ENCODE measurements at places on chromosomes 1 and 21.

DNA sequence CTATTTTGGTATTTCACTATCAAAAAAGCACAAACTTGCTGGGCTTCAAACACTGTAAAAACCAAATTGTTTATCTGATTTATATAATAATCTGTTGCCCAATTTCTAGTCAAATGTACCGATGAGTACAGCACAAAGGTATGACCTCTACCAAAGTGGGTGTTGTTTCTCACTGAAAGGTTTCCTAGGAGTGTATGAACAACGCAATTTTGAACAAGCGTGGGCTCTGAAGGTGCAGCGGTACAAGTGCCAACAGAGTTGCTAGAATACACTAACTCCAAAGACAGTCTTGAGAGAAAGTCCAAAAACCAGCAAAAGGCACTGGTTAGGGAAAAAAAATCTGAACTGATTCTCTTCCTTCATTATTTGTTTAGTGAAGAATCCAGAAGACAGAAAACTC, 130.4 kb downstream of the ATP1B1 start:
- no peak for DNase-seq

GRCh38 chr1:20402585-20403422, 83.2 kb downstream of the CAMK2N1 start:
- DNase-seq: no peak

- DNase-seq: peak; percentile 73
These were observed 46.1 kb upstream of the BACE2 start for GRCh38 chr21:41121785-41122415.

GRCh38 chr1:189669846-189670245, 807.8 kb downstream of the BRINP3 start:
- no peak for DNase-seq

DNA sequence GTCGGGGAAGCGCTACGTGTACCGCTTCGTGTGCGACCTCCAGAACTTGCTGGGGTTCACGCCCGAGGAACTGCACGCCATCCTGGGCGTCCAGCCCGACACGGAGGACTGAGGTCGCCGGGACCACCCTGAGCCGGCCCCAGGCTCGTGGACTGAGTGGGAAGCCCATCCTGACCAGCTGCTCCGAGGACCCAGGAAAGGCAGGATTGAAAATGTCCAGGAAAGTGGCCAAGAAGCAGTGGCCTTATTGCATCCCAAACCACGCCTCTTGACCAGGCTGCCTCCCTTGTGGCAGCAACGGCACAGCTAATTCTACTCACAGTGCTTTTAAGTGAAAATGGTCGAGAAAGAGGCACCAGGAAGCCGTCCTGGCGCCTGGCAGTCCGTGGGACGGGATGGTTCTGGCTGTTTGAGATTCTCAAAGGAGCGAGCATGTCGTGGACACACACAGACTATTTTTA, 17.1 kb downstream of the ETS2 start:
- no peak for DNase-seq

- DNase-seq: no peak
These were observed 8.2 kb upstream of the RNF223 start for GRCh38 chr1:1082239-1082775.

- DNase-seq: no peak
These were observed 324.4 kb downstream of the MATN1 start for GRCh38 chr1:30399026-30399425.

GRCh38 chr1:46008585-46008984, 123.8 kb downstream of the PIK3R3 start:
- no peak for DNase-seq

DNA sequence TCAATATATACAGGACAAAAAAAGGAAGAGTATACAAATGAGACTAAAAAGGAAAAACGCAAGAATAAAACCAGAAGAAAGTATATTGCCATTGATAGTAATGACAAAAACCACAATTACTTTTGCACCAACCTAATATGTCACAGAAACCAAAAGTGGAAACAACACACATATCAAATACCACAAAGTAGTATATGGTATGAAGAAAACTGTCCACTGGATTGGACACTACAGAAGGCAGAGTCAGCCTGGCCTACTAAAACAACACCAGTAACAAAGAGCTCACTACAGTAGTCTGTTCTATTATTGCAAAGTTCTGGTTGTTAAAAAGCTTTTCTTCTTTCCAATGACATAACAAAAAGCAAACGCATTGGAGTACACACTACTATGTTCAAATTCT, 17.7 kb downstream of the TESK2 start:
- no peak for DNase-seq

GRCh38 chr1:72482736-72483413, 200.5 kb upstream of the NEGR1 start:
- no peak for DNase-seq

DNA sequence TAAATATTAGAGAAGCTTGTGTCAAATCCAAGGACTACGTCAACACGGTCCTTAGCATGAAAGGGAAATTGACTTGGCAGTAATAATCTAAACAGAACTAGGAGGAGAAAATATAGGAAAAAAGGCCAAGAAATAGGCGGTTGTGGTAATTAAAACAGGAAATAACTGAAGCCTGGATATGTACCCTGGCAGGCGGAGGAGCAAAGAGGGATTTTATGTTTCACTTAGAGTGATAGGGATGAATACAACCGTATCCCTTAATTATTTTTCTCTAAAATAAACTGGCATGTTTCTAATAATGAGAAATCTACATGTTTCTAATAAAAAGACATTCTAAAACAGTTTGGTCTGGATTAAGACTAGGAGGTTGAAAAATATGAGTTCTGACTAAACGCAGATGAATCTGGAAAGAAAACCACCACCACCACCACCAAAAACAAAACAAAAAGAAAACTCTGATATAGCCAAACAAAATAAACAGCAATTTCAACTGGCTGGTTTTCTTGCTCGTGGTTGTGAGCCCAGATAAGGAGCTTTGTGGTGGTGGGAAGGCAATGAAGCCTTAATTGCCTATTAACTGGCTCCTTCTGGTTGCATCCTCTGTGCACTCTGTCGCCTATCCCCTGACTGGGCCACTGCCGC, 334.2 kb upstream of the SNX7 start:
- DNase-seq: no peak

DNA sequence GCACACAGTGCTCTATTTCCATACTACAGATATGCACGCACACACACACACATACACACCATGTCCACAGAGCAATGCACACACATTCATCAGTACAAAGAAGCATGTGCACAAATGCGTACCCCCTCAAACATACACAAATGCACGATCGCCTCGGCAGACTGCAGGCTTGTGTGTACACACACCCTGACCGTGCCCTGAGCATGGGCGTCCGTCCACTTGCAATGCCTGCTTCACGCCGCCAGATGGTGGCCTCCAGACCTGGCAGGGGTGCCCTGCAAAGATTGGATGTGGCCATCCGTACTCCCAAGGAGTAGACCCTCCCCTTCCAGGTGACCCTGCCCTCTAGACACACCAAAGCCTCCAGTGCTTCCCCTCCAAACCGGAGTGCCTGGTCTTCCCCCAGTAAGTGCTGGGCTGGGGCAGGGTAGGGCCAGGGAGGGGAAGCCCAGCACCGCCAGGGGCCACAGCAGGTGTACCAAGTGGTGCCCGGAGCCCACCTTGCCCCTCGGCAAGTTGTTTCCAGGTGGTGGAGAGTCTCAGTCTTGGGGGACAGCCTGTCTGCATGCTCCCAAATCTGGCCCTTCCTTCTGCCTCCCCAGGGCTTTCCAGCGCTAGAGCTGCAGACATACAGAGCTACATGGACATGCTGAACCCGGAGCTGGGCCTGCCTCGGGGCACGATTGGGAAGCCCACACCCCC, 20.6 kb downstream of the ESPN start:
- peak; percentile 37 for DNase-seq

GRCh38 chr1:33459691-33460090, 12.8 kb upstream of the ZSCAN20 start:
- DNase-seq: no peak

DNA sequence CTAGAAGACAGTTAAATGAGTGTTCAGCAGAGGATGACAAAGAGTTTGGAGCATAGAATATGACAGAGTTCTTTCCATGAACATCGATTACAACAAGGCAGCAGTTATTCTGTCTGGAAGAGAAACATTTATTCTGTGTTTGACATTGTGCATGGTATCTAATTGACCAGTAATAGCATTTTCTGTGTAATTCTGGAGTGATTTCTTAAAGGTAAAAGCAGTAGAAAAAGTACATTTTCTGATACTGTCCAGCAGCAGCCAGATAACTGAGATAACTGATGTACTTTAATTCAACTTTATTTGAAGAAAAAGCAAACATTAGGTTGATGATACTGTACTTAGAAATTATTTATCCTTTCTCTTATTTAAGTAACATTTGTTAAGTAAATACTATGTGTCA, 497.1 kb downstream of the AGBL4 start:
- DNase-seq: no peak

DNA sequence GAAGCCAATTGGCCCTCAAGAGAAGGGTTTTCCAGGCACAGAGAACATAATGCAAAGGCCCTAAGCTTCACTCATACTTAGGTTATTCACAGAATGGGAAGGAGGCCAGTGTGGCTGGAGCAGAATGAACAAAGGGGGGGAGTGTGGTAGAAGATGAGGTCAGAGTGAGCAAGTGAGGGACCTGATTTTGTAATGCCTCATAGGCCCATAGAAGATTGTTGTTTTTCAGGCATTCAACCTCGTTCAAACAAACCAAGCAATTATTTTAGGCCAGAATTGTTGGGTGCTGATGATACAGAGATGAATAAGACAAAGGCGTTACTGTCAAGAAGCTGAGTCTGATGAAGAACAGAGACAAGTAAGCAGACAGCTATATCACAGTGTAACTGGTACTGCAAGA, 54.5 kb upstream of the RAP1A start:
- no peak for DNase-seq

GRCh38 chr21:31110430-31110829, 72.2 kb upstream of the KRTAP19-8 start:
- DNase-seq: no peak

DNA sequence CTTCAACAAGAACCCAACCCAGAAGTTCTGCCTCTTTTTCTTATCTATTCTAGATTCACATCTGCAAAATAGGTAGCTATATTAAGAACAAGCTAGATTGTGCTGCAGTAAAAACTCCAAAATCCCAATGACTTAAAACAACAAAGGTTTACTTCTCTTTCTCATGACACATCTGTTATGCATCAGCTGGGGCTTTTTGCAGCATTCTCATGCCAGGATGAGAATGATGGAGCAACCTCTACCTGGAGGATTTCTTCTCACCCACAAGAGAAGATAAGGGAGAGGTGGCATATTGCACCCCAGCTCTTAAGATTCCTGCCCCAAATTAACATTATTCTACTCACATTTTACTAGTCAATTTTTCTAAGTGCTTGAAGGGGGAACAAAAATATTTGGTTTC, 152.3 kb upstream of the SPAG17 start:
- no peak for DNase-seq

DNA sequence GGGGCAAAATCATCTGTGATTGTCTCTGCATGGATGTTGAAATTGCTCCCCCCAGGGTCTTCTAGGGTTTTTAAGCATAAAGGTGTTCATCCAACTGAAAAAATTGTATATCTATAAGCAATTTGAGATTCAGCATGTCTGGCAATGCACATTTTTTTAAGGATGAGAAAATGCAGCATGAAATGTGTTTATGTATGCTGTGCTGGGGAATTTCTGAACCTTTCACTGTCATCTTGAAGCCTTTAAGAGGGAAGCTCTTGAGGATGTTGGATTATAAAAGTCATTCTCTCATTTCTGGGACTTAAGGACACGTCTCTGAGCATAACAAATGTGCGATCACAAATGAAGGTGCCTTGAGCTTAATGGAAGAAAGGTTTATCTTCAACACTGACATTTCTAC, 9.4 kb downstream of the OVAAL start:
- DNase-seq: no peak

- DNase-seq: no peak
These were observed 73.7 kb upstream of the NRIP1 start for GRCh38 chr21:15138490-15138889.

DNA sequence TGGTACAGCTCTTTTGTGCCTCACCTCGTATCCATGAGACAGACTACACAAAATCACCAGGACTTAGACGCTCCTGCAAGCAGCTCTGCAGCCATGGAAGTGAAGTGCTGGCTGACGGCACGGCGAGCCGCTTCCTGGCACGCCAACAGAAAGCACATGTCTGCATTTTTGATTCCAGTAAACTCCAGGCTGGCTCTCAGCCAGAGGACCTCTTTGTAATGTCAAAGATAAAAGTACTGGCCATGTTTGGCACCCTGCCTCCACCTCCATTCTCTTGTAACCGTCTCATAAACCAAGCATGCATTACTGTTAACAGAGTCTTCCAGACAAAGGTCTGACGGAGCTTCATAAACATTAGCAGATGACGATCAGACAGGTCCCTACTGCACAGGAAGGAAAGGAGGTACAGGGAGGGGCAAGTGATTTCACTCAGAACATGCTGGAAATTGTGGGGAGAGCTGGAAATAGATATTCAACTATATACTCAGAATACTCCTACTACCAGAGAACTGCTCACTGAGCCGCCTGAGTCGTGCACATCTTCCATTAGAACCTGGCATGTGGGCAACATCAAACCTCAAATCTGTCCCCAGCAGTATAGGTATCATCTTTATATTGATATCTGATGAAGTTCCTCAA, 632.0 kb downstream of the SMYD3 start:
- DNase-seq: no peak

DNA sequence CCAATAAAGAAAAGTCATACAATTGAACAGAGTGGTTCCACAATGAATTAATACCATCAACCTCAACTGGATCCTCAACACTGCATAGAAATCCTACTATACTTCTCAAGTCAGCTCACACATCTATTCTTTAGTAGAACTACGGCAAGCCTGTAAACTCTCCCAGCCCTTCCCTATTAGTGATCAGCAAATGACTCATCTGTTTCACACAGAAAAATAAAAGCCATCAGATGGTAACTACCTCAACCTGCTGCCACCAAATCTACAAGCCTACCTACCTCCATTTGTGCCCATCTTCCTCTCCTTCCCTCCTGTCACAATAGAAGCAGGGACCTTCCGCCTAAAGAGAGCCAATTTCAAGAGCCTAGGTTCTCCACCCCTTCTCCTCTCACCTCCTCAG, 63.6 kb downstream of the DMAP1 start:
- no peak for DNase-seq

DNA sequence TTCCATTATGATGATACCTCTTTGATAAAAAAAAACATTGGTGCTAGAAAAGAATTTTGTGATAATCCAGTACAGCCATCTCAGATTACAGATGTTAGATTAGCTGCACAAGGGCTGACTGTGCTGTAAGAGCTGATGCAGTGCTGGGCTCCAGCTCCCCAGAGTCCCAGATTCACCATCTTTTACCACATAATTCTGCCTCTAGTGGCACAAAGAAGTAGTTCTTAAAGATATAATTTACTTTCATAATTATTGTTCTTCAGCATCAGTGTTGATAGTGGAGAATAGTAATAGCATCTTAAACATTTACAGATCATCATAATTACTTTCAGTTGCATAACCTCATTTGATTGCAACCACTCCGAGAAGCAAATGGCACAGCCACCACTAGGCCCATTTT, 262.1 kb downstream of the BRINP2 start:
- DNase-seq: peak; percentile 1

GRCh38 chr1:15966081-15966955, 9.6 kb downstream of the ZBTB17 start:
- DNase-seq: peak; percentile 95

GRCh38 chr21:32360401-32360975, 32.3 kb downstream of the URB1 start:
- DNase-seq: no peak

GRCh38 chr1:234244482-234244881, 128.8 kb upstream of the COA6 start:
- peak; percentile 43 for DNase-seq

- DNase-seq: peak; percentile 16
These were observed 105.5 kb downstream of the ZC3H11B start for GRCh38 chr1:219507437-219507836.

Measured in activated CD4-positive, alpha-beta T cell treated with anti-CD3 and anti-CD28 coated beads, Interleukin-2, amount 50 U/mL, for 16 hours (primary cell).